ENCODE measurements at places on chromosomes 2 and 18.

DNA sequence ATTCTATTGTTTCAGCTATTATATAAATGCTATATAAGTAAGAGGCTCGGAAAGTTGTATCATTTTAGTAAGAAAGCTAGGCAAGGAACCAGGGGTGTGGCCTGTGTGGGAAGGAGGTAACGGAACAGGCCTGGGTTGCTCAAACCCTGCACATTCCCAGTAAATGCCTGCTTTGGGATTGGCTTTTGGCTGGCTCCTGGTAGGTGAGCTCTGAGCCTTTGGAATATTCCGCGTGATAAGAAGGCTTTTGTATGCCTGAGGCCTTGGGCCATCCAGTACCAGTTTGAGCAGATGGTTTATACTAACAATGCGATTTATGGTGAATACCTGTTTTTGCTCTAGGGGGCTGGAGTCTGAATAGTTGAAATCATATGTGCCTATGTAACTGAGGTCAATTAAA lies 42.6 kb upstream of the CDH20 start:
- DNase-seq = no peak

DNA sequence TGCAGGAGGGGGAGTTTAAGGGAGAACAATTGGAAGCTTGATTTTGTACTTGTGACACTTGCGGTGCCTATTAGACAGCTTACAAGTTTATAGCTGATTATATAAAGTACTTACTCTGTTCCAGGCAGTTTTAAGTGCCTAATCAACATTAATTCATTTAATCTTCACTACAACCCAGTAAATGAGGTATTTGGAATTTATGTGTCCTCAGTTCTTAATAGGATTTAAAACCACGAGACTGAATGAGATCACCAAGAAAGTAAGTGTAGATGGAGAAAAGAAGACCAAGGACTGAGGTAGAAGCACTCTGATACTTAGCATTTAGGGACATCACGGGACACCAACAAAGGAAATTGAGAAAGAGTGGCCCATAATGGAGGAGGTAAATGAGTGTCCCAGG lies 49.8 kb downstream of the ZC3H15 start:
- no peak for DNase-seq

DNA sequence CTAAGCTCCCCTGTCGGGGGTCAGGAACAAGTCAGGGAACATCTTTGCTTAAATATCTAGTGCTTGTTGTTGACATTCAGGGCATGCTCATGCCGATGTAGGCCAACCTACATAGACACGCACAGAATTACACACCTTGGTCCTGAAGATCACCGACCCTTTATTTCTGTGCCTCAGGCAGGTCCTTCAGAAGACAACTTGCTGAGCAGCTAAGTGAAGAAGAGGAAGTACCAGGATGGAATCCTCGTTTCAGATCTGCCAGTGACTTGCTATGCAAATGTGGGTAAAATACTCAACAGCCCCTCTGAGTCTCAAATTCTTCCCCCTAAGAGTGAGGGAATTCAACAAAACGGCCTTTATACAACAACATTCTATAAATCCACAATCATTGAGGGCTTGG lies 494.7 kb downstream of the BCL11A start:
- no peak for DNase-seq

- no peak for DNase-seq
Measured at GRCh38 chr18:31102941-31103340, 720 bp upstream of the DSC2 start.

- peak; percentile 75 for DNase-seq
Measured at GRCh38 chr2:170073288-170073687, 104.7 kb upstream of the MYO3B start.

DNA sequence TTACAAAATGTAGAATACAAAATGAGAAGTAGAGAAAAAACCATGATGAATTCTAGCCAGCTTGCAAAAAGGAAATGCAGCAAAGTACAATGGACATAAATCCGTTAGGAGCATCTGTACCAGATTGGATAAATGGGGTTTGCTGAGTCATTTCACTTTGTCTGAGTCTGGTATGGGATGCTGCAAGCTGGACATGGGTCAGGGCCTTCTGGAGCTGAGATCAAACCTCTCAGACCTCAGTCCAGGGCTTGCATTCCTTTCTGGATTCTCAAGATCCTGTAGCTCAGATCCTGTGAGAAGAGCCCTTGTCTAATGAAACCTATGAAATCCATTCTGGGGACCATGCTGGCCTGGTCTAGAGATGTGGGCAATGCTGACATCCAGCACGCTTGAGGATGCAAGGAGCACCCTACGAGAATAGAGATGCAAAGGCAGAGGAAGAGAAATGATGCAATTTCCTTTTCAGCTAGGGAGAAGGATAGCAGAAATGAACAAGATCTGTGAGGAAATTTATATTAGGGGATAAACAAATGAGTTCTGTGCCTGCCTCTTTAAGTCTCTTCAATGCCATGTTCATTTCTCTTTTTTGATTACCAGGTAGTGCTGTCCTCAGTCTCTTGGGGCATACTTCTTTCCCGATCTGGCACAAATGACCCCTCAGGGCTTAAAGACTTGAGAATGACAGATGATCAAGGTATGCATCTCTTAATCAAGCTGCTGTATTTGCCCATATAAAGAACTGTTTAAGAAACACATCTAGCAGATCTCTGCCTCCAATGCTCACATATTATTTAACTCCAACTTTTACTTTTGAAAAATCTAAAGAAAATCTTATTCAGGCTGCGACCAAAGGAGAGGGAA lies 230.4 kb downstream of the MEIS1 start:
- DNase-seq = no peak

DNA sequence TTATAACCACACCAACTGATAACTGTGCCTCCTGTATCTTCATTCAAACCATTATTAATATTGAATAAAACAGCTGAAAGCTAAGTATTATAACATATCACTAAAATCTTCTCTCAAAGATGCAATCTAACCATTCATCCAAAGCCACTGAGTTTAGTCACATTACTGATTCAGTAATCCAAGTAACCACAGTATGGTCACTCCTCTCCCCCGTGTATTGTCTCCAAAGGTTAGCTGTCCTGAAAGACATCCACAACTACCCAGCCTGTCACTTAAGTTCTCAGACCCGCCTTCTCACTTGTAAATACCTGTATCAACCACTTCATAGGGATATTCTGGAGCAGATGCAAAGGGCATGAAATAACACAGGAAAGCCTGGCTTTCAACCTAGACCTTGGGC lies 213.4 kb upstream of the BOD1L2 start:
- DNase-seq = no peak

DNA sequence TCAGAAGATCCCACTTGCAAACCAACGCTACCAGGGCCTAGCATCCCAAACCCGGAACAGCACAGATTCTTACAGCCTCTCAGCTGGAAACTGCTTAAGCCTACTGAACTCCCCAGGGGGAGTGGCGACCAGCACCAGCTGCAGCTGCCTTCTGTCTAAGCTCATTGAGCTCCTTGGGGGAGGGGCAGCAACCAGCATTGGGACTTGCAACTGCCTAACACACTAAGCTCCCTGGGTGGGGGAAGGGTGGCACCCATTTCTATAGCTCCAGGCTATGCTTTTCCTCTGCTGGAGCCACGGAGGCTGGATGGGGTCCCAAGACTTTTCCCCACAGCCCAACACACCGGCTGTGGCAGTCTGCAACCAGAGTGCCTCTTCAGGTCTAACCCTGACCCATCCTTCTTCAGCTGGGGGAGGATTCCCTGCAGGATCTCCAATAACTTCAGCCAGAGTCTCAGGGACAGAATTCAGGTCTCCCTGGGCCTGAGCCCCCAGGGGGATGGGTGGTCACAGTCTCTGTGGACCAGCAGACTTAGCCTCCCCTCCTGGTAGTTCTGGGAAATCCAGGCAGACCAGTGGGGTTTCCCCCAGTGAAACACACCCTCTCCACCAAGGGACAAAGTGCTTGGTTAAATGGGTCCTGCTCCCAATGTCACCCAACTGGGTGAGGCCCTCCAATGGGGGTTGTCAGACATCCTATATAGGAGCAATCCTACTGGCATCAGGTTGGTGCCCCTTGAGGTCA lies 45.9 kb upstream of the ITGA4 start:
- DNase-seq = peak; percentile 50

GRCh38 chr2:204343685-204344084 lies 201.6 kb upstream of the PARD3B start:
- DNase-seq = no peak
